HT-29 (cell line): ENCODE measurements at places on chromosomes 2 and 18.

- DNase-seq = no peak
Observed at GRCh38 chr18:59814891-59815290, 84.9 kb upstream of the PMAIP1 start.

DNA sequence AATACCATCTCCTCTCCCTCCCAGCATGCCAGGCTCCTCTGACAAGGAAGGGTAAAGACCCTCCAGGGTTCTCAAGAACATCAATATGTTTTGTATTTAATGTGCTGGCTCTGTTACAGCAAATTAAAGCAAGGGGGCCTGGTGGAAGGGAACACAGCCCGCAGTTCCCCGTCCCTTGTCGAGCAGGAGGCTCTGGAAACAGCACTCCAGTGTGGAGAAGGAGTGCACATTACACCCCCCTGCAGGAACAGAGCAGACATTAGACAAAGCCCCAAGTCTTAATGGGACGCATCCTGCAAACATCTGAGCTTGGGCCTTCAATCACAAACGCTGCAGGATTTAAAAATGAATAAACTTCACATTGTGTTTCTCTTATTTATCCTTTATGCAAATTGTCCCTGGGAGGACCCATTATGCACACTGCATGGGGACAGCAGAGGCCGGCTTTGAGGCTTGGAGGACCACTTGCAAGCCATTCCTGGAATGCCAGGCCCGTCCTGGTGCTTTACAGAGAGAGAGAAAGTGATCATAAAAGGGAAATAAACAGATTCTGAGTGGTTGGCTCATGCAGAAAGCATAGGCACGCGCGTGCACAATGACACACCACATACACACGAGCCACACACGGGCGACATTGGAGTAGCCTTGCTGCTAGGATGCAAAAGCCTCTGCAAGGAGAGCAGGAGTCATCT is 328.7 kb downstream of the SMAD2 start:
- DNase-seq = no peak

DNA sequence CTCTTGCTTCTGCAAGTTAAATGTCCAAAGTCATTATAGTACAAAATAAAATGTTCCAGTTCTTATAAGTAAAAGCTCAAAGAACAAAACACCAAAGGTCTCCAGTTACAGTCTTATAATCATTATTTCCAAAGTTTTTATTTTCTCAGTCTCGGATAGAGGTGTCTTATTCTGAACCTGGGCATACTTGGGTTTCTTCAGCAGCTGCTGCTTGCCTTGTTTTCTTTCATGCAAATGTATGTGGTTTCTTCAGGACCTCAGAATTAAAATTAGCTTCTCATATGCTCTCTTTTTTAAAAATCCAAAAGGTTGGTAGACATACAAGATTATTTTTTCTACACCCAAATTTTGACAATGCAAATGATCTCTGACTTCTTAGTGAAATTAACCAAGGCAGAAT is 383.0 kb downstream of the METTL4 start:
- DNase-seq = no peak

DNA sequence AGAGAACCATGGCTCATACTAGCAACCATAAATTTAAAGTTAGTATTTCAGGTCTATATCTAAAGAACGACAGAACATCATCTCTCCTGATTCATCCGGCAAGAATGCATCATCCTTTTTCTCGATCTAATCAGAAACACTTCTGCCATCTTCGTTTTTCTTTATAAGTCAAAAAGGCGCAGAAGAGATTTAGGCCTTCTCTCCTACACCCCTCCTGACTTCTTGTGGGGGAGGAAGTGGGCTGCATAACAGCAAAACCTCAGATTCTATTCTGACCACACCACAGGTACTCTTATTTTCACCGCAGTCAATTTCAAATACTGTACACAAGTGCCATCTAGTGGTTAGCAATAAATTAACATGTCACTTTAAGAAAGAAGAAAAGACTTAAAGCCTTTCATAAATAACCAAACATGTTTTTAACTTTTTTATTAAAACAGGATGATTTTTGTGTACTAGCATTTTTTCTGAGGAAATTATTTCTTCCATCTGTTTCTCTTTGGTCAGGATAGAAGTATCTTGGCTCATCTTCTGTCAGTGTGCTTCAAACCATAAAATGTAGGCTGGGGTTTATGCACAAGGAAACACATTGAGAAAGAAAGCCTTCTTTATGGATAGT is 48.4 kb upstream of the PIK3C3 start:
- peak; percentile 22 for DNase-seq

- DNase-seq = no peak
Observed at GRCh38 chr2:128585706-128586105, 267.0 kb upstream of the HS6ST1 start.

GRCh38 chr2:79638954-79639353 is 126.1 kb downstream of the CTNNA2 start:
- DNase-seq = no peak

- no peak for DNase-seq
Observed at GRCh38 chr2:65035351-65035943, 20.8 kb upstream of the CEP68 start.

GRCh38 chr2:129673847-129674711 is 305.4 kb upstream of the RAB6C start:
- no peak for DNase-seq

- no peak for DNase-seq
Observed at GRCh38 chr2:120683701-120684100, 52.0 kb upstream of the GLI2 start.

GRCh38 chr2:2707206-2707991 is 376.3 kb upstream of the MYT1L start:
- DNase-seq = no peak

GRCh38 chr18:23359421-23359820 is 93.7 kb upstream of the RIOK3 start:
- DNase-seq = no peak

DNA sequence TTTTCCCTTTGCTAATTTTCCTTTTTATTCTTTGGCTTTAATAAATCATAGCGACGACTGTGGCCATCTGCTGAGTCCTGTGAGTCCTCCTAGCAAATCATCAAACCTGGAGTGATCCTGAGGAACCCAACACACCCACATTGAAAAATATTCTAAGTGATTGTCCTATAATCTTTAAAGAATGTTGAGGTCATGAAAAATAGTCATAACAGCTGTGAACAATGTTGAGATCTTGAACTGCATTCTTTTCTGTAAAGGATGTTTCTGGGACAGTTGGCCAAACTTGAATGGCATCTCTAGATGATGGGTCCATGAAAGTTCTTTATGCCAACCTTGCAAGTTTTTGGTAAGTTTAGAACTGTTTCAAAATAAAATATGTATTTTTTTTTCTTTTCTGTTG is 53.2 kb upstream of the ADAM23 start:
- DNase-seq = no peak

- peak; percentile 13 for DNase-seq
Observed at GRCh38 chr2:67600946-67601345, 203.8 kb downstream of the ETAA1 start.

DNA sequence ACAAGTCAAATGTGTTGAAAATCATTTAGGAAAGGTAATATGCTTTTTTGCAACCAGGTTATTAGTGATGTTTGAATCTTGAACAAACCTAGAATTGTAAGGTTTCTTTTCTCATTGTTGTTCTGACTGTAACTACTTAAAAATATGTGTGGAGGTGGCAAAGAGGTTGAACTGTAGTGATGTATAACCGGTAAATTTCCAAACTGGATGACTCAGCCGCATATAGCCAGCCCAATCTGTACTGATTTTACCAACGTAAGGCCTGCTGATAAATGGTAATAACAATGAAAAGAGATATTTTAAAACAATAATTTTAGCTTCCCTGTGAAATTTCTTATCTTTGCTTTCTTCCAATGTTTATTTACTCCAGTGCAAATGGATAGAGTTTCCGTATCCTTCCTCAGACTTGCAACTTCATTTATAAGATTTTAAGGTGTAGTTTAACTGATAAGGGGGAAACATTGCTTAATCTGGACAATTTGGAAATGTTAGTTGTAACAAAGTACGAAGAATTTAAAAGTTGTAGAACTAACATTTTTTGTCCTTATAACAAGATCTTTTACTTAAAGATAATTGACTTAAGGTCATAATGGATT is 1170.4 kb upstream of the ZEB2 start:
- DNase-seq = no peak

DNA sequence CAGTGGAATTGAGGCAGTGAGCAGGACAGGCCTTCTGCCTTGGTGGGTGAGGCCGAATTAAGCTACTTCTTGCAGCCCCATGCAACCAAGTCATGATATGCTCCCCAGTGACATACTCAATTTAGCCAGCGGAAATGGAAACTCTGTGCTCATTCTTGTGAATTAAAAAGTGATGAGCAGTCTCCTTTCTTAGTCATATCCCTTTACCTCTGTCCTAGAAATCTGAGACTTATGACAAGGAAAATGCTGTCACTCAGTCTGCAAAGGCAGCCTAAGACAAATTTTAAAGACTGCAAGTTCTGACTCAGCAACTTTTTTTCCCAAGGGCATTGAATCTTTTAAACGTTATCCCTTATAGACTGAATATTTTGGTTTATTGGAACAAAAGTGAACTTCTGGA is 218.2 kb downstream of the SH3BP4 start:
- no peak for DNase-seq

DNA sequence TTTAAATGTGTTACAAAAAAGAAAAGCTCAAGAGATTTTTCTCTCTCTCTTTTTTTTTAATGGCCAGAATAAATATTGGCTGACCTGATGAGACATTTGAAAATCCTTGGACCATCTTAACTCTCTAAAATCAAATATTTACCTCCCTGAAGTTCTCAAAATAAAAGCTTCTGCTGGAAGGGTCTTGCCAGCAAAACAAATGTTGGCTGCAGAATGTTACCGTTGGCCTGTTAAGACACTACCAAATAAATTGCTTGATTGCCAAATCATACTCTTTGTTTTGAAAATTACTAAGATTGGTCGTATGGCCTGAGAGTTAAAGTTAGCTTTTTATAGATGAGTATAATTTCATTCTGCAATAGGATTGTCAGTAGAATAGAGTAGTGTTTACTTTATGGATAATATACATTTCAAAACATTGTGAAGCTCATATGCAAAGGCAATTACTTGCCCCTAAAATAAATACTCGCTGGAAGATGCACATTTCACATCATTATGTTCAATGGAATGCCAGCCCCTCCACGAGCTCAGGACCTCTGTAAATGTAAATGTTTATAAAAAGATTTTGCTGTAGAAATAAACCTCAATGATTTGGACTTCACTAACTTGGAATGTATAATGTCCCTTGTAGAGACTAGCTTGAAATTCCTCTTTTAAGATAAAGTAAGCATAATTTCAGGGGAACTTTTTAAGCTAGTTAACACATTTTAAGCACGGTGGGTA is 193.4 kb downstream of the SOX11 start:
- DNase-seq = no peak

GRCh38 chr2:159795841-159796690 is 1.9 kb downstream of the CD302 start:
- no peak for DNase-seq

- DNase-seq = no peak
Observed at GRCh38 chr2:126953483-126953882, 54.8 kb downstream of the TEX51 start.

DNA sequence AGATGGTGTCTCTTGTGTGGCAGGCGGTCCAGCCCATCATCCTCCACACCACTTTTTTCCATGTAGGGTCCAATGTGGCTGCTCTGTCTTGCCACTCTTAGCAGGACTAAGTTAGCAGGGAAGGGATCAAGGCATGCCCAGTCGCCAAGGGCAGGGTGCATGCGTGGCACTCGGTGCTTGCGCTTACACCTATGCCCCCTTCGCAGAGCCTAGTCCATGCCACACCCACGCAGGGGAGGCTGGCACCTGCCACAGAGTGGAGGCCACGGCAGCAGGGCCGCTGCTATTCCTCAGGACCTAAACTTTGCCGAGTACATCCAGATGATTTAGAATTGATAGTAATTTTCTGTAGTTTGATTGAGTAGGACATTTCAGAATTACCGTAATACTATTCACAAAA is 59.5 kb downstream of the RALBP1 start:
- DNase-seq = no peak

GRCh38 chr2:94986392-94986963 is 39.0 kb upstream of the MAL start:
- peak; percentile 80 for DNase-seq

DNA sequence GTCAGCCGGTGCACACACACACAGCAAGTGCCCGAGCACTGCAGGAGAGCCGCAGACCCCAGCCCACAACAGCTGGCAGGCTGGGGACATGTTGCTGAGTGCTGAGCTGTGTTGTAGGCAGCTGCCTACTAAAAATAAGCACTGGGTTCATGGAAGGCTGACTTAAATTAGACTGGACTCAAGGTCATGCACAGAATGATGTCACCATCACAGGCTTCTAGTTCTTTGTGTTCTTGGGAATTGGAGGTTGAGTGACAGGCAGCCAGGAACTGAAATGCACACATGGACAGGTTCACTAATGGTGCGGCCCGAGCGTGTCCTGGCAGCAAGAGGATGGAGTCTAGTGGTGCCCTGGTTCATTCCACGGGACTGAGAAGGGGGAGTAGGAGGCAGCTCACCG is 71.3 kb downstream of the VWA3B start:
- DNase-seq = no peak

GRCh38 chr2:60808330-60808801 is 52.3 kb downstream of the PAPOLG start:
- DNase-seq = no peak

- no peak for DNase-seq
Observed at GRCh38 chr2:64052463-64053241, 33.4 kb upstream of the VPS54 start.

DNA sequence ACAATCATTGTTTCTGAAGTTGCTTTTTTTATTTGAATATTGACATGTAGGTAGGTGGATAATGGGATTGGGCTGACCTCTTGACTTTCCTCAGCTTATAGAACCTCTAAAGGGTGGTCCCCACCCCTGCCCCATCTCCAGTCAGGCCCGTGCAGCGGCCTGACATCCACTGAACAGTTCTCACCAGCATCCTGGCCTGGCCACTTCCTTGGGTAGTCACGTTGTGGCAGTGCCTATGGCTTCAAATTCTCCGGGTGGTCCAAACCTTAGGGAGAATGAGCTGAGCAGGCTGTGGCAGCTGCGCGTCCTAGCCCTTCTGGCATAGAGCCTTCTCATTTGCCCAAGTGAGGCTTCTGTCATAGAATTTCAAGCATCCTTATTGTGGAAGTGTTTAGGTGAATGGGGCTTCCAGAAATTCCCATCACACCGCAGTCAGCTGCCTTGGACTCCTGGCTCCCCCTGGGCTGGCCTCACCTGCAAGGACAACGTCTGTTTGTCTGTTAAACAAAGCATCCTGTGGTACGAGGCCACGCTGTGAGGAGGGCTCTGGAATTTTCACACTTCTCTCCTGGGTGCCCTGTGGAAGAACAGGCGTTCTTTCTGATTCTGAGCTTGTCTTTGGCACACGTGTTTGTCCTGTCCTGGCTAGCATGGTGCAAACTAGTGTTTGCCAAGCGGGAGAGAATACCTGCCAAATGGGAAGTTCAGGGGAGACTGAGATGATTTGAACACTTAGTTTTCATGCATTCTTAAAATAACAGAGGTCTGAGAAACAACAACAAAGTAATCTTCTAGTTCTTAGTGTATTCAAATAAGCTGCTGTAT is 31.8 kb upstream of the OTOS start:
- DNase-seq = no peak

GRCh38 chr2:192696857-192697256 is 502.1 kb upstream of the TMEFF2 start:
- DNase-seq = no peak
